ENCODE measurements at places on chromosomes 12 and 14.

DNA sequence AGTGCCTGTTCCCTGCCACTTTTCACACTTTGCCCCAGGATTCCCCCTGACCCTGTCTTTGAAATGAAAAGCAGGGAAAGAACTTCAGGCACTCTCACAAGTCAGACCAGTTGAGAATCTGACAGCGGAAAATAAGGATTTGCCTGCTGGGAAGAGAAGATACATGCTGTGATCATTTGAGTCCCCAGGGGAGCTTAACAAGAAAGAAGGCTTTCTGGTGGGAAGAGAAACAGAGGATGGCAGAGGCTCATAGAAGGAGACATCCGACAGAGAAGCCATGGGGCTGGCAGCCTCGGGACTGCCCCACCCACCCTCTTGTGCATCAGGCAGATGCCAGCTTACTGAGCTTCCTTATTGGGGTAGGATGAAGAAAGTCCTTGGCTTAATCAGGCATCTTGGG is 11.9 kb downstream of the TTC9 start:
- DNase-seq: no peak

DNA sequence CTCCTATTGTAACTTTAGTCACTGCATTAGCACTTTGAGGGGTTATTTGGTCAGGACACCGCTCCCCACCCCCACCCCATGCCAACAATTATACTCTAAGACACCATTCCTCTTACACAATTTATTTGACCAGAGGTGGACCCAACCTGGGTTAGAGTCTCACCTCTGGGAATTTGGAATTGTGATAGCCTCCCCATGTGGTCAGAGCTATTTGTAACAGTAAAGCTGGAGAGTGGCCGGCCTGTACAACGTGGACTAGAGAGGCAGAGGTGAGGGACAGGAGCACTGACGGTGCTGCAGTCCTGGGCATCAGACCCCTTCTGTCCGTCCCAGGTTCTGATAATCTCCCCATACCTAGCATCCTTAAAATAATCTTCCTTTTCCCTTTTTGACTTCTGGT is 3.3 kb upstream of the HAL start:
- no peak for DNase-seq

- no peak for DNase-seq
Observed at GRCh38 chr14:92665661-92666110, 82.7 kb downstream of the LGMN start.

- no peak for DNase-seq
Observed at GRCh38 chr12:53579545-53579955, 46.6 kb downstream of the ATF7 start.

DNA sequence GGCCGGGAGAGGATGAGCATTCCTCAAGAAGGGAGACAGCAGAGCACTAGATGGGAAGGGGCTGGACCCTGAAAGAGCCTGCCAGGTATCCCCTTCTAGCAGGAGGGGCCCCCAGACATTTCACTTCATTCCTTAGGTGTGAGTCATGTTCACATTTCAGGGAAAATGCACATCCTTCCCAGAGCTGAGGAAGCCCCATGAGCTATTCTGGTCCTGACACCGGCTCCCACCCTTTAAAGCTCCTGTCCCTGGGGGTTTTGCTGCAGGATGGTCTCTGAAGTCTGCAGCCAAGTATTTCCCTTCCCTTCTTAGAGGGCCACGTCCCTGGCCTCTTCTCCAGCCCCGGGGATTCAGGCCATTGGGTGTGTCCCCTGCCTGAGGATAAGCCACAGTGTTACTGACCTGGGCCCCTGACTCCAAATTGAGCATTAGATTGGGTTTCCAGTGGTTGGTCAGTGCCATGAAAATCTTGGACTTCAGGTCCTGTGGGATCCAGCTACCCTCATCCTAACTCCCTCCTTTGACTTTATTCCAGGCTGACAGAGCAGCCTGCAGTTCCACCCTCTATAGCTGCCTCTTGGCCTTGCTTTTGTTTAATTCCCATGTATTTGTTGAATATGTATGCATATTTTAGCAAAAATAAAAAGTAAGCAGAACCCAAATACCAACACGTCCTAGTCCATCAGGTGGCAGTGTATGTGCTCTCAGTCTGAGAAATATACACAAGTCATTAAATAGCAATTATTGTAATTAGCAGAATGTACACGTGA is 267.1 kb downstream of the CACNA1C start:
- no peak for DNase-seq

GRCh38 chr12:50353869-50354593 is 42.4 kb downstream of the FAM186A start:
- DNase-seq: no peak

- no peak for DNase-seq
Observed at GRCh38 chr14:81138429-81138828, 82.3 kb downstream of the GTF2A1 start.

- DNase-seq: no peak
Observed at GRCh38 chr14:57747036-57747435, 118.9 kb downstream of the SLC35F4 start.

DNA sequence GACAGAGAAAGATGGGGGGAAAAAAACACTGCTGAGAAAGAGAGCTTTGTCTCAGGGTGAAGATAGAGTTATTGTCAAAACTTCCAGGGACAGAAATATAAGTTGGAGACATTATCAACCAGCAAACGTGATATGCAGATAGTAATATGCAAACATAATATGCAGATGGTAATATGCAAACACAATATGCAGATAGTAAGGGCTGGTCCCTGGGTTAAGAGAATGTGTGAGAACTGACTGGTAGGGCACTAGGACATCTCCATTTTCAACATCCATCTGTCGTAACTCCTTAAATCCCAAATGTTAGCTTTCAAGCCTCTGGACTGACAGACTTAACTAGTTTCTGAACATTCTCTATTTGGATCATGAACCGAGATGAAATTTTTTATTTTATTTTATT is 32.2 kb downstream of the SNRPF start:
- DNase-seq: no peak

- no peak for DNase-seq
Observed at GRCh38 chr14:75310295-75311111, 31.9 kb downstream of the FOS start.

- no peak for DNase-seq
Observed at GRCh38 chr14:50262865-50263264, 31.5 kb upstream of the SOS2 start.

All from T-helper 1 cell (primary cell).